ENCODE measurements at places on chromosomes 11 and 22. TPM values are rescaled to one million over a fixed set of nuclear protein-coding genes. Genes with fewer than 3 reads are reported as not detected.

- no peak for ATAC-seq
Observed at GRCh38 chr11:117705866-117706265, 91.2 kb downstream of the DSCAML1 start.

- peak; percentile 70 for ATAC-seq
Observed at GRCh38 chr11:20368438-20368837, 4.9 kb downstream of the HTATIP2 start.

The FJX1 gene
- total RNA-seq, result 5.6 TPM

The CD81 gene
- 150 TPM for total RNA-seq

DNA sequence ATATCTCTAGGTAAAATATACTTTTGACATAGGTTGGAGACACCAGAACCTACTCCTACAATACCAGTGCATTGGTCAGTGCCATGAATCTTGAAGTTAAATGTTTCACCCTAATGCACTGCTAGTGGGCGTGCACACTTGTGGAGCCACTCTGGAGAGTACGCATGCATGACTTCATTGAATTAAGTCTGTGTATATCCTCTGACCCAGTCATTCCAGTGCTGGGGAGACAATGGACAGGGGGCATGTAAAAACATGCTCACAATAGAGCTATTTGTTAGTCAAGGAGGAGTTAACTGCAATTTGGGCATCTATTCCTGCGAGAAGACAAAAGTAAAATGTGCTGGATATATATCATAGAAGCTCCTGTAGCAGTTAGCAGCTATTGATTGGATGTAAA lies 335.4 kb upstream of the NCAM1 start:
- peak; percentile 94 for ATAC-seq

The FIBIN gene
- total RNA-seq, result 1.2 TPM

The EI24 gene
- total RNA-seq, result 77.2 TPM

- no peak for ATAC-seq
Observed at GRCh38 chr11:69123593-69124545, 31.9 kb upstream of the SMIM38 start.

DNA sequence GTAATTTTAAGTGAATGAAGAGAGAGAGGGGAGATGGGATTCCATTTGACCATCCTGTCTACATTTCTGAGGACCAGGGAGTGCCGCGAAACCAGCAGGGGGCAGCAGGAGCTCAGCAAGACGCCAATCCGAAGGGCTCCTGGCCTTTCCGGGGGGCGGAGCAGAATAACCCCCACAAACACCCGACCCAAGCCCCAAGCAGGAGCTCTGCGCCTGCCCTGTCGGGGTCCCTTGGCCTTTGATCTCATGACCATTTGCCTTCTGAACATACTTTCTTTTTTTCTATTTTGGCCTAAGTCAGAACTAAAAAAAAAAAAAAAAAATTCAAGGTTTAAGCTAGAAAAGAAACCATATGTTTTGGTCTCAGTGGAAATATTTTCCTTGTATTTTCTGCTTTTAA lies 21.9 kb upstream of the SCN2B start:
- peak; percentile 56 for ATAC-seq

DNA sequence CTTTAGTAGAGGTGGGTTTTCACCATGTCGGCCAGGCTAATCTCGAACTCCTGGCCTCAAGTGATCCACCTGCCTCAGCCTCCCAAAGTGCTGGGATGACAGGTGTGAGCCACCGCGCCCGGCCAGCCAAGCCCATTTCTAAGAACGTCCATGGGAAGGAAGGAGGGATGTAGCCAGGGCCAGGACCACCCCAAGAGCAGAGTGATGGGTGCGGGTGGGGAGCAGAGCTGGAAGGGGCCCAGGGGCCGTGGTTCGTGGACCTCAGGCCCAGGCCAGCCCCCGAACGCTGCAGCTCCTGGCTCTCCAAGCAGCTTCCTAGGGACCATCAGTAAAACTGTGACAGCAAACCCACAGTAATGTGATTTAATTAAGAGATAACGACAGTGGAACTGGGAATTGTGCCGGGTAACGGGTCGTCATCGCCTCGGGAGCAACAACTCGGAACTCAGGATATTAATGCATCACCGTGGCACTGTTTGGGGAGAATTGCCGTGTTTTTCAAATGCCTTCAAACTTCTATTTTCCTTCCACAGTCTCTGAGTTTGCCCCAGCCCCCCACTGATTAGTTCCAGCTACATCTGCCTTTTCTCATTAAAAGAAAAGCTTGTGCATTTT lies 74.3 kb downstream of the BRD1 start:
- ATAC-seq, result no peak

Data from esophagus mucosa (tissue), 1 donor.